Activated CD8-positive, alpha-beta T cell treated with anti-CD3 and anti-CD28 coated beads, Interleukin-2, amount 10 ng/mL, durations not matched to agents 7 days and 5 days (primary cell): ENCODE measurements at places on chromosomes 12 and 14.

- DNase-seq: no peak
These were observed 38.9 kb downstream of the DTX1 start for GRCh38 chr12:113095405-113095804.

DNA sequence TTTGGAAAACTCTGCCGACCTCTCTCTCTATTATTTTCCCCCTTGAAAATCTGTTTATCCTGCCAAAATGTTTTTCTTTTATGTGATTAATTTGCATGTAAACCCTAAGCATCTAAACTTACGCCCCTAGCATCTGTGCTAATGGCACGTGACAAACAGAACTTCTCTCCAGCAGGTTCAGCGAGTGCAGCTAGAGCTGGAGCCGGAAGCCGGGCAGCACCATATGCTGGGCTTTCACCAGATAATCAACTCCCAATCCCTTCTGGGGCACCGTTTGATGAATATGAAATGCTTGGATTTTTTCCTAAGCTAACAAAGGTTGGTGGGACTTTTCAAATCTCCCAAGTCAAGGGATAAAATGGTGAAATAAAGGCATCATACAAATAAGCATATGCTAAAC is 667.5 kb upstream of the TMEM132C start:
- no peak for DNase-seq

DNA sequence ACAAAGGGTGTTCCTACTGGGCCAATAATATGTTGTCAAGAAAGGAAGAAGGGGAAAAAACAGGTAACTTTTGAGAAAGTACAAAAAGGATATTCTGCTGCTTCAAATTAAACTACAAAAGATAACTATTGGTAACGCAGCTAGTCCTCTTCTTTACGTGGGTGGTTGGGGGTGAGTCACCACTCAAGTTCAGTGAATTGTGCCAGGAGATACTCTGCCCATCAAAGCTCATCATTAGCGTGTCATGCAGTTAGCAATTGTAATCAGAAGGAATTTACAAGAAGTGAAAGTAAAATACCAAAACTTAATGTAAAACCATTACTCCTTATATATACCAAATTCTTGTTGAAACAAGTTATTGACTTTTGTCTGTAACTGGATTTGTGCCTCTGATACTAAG is 342.0 kb downstream of the NPAS3 start:
- DNase-seq: no peak

- no peak for DNase-seq
These were observed 63.2 kb upstream of the RFX4 start for GRCh38 chr12:106519607-106520021.

DNA sequence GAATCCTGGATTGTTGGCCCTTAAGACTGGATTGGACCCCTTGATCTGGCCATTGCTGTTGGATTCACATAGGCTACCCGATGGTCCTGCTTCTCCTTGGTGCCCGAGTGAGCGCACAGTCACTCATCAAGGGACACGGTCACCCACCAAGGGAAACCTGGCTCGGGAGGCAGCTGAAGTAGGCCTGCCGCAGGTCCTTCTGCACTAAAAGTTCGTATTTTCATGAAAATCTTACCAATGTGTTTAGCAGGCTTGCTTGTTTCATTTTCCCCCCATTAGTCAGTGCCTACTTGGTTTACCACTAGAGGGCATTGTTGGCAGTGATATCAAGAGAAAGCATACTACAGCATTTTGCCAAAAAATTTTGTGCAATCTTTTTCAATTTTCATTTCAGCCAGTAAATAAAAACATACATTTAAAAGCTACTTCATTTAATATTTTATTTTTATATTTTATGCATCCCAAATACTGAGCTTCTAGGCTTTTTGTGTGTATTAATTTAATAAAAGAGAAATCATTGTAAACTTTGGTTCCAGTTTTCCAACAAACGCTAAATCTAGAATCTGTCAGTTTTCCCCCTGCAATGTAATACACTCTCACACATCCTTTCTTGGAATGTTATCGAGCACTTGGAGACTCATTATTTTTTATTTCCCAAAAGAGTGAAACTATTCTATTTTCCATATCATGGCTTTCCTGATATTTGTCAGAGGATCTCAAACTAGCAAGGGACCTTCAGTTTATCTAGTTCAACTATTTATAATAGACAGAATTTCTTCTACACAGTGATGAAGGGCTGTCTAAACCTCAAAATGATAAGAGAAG is 116.7 kb downstream of the LMNTD1 start:
- DNase-seq: peak; percentile 62
